ENCODE measurements at places on chromosomes 13 and 19.

GRCh38 chr19:2627319-2627829 lies 75.1 kb downstream of the GNG7 start:
- DNase-seq: no peak

DNA sequence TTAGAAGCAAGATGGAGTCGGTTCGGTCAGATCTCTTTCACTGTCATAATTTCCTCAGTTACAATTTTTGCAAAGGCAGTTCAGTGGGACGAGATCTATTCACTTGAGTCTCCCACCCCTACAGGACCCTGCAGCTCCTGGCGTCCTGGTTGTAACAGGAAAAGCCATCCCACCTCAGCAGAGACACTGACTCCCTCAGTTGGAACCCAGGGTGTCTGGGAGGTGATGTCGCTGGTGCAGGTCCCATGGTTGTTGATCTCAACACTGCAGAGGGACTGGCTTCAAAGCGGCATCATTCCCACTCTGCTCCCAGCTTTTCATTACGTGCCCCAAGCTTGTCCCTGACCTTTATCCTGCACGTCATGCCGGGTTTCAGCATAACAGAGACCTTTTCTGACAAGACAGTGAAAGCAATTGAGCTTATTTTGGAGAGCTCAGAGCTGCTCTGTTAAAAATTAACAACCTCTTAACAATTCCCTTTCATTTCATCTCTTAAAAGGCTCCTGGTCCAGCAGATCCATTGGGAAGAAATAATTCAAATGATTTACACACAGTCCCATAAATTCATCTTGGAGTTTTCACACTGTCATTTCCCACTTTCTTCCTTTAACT lies 17.6 kb upstream of the COG3 start:
- no peak for DNase-seq

DNA sequence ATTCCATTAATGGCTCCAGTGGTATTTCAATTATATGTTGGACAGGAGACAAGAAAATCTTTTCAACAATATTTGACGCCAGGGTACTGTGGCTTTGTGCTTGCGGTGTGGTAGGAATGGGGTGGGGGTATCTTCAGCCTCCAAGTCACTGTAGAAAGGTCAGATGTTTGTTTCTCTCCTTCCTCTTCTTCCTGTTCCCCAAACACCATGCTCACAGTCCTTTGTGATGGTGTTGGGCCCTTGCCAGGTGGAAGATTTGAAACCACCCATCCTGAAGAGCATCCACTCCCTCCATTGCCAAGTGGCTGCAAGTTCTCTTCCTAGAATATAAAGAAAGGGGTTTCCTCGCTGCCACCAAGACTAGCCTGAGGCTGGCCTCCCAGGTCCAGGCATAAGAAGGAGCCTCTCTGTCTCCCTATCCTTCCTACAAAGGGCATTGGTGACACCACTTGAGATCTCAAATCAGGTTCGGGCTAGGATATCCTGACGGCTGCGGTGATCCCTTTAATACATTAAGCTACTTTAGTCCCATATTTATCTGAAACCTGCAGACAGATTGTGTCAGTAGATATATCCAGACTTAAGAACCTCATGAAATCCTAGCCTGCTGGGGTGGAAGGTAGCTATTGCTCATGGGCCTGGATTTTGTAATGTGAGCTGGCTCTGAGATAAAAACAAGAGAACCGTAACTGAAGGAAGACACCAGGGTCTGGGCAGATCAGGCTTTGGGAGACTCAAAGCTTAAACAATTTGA lies 64.3 kb upstream of the SIAH3 start:
- DNase-seq: no peak

- no peak for DNase-seq
These were observed 4.6 kb downstream of the ANKLE1 start for GRCh38 chr19:17286263-17286662.

DNA sequence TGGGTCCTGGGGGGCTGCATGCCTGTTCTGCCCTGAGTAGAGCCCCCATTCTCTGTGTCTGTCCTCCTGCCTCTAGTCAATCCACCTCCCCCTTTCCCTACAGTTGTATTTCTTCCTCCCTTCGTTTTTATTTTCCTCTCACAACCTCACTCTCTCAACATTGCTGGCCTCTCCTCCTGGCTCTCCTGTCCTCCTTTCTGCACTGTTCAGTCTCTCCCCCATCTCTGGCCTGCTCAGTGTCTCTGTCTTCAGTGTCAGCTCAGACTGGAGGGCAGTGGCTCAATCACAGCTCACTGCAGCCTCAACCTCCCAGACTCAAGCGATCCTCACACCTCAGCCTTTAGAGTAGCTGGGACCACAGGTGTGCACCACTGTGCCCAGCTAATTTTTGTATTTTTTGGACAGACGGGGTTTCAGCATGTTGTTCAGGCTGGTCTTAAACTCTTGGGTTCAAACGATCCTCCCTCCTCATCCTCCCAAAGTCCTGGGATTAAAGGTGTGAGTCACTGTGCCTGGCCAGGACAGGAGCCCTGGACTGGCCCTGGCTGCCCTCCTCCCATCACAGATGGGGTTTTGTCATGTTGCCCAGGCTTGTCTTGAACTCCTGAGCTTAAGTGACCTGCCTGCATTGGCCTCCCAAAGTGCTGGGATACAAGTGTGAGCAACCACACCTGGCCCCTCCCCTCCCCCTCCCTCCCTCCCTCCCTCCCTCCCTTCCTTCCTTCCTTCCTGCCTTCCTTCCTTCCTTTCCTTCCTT lies 32.0 kb upstream of the IGFL1 start:
- no peak for DNase-seq

GRCh38 chr13:112684071-112684845 lies 5.6 kb upstream of the ATP11A start:
- DNase-seq: no peak

Data from T-helper 1 cell (primary cell).